ENCODE measurements at places on chromosomes 7 and 10. TPM values are rescaled to one million over a fixed set of nuclear protein-coding genes. Genes with fewer than 3 reads are reported as not detected.

DNA sequence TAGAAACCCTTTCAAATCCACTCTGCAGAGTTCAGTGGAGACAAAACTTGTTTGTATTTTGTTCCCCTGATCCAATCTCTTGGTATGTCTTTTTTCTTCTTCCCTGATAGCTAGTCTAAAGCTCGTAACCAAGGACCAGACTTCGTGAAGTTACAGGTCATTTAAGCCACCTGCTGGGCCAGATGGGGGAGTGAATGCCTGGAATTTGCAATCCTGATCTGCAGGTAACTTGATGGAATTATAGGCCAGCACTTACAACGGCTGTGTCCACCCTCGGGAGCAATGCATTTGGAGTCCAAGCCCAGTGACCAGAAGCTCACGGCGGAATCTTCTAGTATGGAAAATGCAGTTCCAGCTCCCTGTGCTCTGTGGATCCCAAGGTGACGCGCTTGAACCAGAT, 566.9 kb downstream of the TCERG1L start:
- H3K27ac ChIP-seq, result no peak overlapping the region
- H3K36me3 ChIP-seq, result no peaks in the 10 kb centered on the region
- DNase-seq, result peak; percentile 12
- H3K27me3 ChIP-seq, result no peaks in the 10 kb centered on the region
- no peaks in the 10 kb centered on the region for H3K4me1 ChIP-seq

DNA sequence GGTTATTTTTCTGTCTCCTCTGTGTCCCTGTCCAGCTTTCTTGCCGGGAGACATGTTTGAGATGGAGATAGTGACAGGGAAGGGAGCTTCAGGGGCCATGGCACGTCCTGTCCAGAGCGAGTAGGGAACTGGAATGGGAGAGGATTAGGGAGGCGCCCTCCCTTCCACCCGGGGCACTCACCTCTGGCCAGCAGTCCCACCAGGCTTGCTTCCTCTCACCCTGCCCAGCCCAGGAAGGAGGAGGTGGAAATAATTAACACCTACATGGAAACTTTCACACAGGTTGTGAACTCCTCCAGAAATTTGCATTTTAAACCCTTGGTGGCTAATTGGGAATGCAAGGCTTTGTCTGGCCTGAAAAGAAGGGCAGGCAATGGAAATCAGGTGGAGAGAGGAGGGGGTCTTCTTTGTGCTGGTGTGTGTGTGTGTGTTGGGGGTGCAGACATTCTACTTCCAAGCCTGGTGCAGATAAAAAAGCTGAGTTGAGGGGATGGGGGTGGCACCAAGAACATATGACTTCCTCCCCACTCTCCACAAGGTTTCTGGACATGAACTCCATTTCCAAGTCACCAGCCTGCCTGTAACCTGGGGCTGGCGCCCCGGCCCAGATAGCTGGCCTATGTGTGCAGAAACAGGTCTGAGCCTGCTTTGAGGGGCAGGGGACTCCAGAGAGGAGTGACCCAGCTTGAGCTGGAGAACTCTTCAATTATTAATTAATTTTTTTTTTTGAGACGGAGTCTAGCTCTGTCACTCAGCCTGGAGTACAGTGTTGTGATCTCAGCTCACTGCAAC, 199.4 kb downstream of the CYP26A1 start:
- H3K36me3 ChIP-seq, result no peaks in the 10 kb centered on the region
- no peak for DNase-seq
- H3K4me1 ChIP-seq, result no peaks in the 10 kb centered on the region
- H3K27ac ChIP-seq, result no peak overlapping the region

DNA sequence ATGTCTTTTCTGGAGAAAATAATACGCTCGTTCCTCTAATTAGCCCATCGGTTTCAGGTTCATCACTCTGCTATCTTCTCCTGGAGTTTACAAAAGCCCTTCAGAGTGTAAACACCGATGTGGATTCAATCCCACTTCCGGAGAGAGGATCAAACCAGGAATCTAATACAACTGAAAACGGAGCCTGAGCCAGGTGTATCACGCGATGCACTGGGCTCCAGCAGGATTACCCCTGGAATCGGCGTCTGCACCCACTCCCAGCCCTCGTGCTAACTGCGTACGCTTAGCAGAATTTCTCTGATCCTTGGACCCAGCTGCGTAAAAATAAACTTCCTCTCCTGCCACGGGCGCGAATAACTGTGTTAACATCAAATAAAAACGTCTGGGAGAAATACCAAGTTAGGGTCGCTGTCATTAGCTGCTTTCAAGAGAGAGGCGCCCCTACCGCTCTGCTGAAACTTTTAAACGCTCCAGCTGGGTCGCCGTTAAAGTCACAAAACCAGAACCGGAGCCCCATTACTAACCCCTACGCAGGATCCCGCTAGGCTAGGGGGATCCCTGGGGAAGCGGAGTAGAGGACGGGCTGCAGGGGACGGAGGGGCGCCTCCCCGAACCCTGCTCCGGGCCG, 502 bp downstream of the ZNF3 start:
- peak overlapping the region; percentile 99 for H3K4me3 ChIP-seq
- H3K36me3 ChIP-seq, result peaks cover 31% of the 10 kb centered on the region
- peak overlapping the region; percentile 87 for H3K27ac ChIP-seq
- peaks cover 34% of the 10 kb centered on the region for H3K4me1 ChIP-seq
- H3K27me3 ChIP-seq, result no peaks in the 10 kb centered on the region

DNA sequence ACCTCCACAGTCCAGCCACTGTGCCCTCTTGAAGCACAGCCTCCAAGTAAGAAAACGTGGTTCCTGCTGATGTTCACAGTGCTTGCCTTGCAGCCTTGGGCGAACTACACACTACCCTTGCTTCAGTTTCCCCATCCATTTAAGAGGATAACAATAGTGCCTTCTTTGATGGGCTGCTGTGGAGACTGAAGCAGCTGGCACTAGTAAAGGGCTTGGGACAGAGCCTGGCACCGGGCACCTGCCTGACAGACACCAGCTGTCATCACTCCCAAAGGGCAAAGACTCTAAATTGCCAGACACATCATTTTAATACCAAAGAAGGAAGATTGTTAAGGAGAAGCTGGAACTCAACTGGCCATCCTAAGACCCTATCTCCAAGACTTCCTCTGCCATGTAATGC, 3.1 kb upstream of the C10orf90 start:
- no peak overlapping the region for H3K4me3 ChIP-seq
- H3K4me1 ChIP-seq, result no peaks in the 10 kb centered on the region
- no peaks in the 10 kb centered on the region for H3K36me3 ChIP-seq
- no peak overlapping the region for H3K27ac ChIP-seq

The HABP2 gene
- total RNA-seq, result not detected

DNA sequence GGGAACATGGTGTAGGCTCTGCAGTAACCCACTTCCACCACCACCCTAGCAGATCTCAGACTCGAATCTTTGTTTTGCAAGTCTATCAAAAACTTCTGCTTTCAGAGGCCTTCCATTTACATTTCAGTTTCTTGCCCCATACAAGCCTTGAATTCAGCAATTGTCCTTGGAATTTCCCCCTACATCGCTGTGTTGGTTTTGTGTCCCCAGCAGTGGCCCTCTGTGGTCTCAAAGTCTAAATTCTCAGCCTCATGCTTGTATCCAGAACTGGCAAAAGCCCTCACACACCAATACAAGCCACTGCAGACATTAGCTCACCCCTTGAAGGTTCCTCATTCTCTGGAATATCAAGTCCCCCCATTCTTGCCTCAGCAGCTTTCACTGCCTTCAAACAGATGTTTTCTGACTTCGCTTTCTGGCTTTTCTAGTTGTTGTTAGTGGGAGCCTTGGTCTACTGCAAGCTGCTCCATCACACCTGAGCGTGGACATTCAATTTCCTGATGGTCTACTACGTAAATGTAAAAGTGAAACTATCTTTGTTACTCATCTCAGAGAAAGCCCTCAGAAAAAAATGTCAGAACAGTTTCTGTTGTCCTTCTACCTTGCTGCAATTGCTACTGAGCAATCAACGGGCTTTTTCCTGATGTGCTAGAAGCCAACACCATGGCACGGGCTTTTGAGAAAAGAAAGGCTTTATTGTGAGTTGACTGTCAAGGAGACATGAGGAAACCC, 1.8 kb upstream of the NUB1 start:
- no peak for DNase-seq
- peaks cover 14% of the 10 kb centered on the region for H3K4me1 ChIP-seq
- H3K27ac ChIP-seq, result peak overlapping the region; percentile 96
- no peaks in the 10 kb centered on the region for H3K27me3 ChIP-seq
- H3K4me3 ChIP-seq, result no peak overlapping the region

DNA sequence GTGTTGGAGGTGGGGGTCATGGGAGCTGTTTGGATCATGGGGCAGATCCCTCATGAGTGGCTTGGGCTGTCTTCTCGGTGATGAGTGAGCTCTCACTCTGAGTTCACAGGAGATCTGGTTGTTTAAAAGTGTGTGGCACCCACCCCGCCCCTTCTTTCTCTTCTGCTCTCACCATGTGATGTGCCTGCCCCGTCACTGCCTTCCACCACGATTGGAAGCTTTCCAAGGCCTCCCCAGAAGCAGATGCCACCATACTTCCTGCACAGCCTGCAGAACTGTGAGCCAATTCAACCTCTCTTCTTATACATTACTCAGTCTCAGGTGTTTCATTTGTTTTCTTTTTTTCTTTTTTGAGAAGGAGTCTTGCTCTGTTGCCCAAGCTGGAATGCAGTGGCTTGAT, 170.0 kb downstream of the PTPN20 start:
- H3K36me3 ChIP-seq, result no peaks in the 10 kb centered on the region
- H3K4me3 ChIP-seq, result no peak overlapping the region
- no peaks in the 10 kb centered on the region for H3K4me1 ChIP-seq
- no peaks in the 10 kb centered on the region for H3K27me3 ChIP-seq

All from spleen (tissue), 13 donors.